ENCODE measurements at places on chromosomes 7 and 10. TPM values are rescaled to one million over a fixed set of nuclear protein-coding genes. Genes with fewer than 3 reads are reported as not detected.
A peak's percentile ranks its signal among the peaks of the same experiment; 100 is the strongest.

RTKN2 gene
- 5.7 TPM for total RNA-seq

HERC4 gene
- 60.9 TPM for total RNA-seq

BTBD16 gene
- 0.86 TPM for total RNA-seq

DEPP1 gene
- 33.9 TPM for total RNA-seq

TMEM196 gene
- not detected for total RNA-seq

NOS3 gene
- total RNA-seq = 21.8 TPM

GIMAP6 gene
- 52.7 TPM for total RNA-seq

SEMA3A gene
- 12.3 TPM for total RNA-seq

DNA sequence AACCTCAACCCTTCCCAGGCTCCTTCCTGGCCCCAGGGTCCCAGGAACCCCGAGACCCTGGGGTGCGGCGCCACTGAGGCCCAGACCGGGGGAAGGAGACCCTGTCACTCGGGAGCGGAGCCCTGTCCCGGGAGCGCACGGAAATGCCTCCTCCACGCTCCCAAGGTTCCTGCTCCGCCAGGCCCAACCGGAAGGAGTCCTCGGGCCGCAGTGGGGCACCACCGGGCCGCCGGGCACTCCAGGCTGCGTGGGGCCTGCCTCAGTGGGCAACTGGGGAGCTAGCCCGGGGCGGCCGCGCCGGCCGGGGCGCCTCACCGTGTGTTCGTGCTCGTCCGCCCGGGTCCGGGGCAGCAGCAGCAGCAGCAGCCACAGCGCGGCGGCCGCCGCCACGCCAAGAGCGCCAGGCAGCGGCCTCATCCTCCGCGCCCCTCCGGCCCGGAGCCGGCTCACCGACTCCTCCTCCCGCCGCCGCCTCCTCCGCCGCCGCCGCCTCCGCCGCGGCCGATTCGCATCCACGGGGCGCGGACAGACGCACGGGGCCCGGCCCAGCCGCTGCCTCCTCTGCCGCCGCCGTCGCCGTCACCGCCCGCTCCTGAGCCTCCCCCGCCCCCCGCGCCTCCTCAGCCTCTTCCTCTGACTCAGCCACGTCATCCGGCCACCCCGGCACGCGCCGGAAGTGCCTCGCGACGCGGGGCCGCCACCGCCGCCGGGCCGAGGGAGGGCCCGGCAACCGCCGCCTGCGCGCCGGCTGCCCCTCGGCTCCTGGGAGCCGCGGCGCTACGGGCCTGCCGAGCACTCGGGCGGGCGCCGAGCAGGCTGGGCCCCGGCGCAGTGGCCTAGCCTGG is at the start of gene TM9SF3:
TM9SF3 (minus strand) TSS at position 594 of the 845 bp plus-strand sequence; CDS start at position 417, 177 bp downstream.
- DNase-seq = peak; percentile 99

- DNase-seq = no peak
Observed at GRCh38 chr7:88314061-88314491, 7.4 kb upstream of the STEAP4 start.

DNA sequence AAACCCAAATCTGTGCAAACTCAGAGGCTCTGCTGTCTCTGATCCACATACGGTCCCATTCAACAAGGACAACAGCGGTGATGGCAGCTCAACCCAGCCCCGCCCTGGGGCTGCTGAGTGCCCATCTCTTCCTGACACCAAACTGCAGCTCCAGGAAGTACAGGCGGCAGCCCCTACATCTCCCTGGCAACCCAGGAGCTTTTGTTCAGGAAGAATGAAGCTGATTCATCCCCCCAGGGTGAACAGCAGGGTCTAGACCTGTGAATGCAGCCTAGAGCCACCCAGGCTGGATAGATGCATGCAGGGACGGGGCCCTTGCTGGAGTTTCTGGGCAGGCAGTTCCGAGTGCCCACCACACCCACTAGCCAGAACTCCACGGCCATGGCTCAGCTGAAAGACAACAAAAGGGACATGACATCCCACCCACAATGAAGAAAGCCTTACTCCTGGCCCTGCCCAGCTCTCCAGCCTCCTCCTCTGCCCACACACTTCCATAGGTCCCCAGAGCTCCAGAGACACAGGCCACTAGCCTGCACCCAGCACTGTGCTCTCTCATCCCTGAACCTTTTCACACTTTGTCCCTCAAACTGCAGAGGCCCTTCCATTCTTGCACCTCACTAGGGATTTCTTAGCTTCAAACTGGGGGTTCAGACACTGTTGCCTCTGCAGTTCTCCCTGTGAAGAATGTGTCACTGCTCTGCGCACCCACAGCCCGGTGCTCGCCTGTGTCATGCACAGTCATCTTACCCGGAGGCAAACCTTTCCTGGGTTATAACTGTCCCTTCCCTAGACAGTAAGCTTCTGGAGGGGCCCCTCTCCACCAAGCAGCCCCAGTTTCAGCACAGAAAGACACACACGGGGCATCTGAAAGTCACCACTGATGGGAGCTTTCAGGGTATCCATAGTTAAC is 99.1 kb downstream of the GRID1 start:
- DNase-seq = no peak

DNA sequence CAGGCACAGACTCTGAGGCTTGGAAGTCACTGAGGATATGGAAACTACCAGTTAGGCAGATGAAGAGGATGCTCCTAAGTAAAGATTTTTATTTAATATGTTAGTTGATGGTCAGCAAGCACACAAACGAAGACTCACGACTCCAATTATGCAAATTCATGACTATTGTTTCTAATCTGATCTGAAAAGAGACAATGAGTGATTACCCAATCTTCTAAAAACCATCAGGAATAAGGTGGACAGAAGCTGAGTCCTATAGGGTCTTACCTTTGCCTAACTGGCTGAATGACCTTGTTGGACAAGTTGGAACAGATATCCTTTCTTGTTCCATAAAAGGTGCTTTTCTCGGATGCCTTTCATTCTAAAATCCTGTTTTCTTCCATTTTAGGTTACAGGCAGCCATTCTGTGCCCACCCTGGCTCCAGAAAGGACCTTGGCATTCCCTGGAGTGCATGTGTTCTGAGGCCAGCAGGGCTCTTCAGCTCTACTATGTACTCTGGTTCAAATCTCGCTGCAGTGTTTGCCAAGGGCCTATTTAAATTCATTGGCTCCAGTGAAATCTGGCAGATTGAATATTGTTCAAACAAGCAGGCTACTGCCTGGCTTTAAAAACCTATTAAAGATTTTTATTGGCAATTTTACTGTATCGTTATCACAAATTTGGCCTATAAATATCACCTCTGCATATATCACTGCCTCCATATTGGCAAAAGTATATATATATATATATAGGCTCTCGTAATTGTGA is 77.5 kb downstream of the SLC25A13 start:
- DNase-seq = no peak

DNA sequence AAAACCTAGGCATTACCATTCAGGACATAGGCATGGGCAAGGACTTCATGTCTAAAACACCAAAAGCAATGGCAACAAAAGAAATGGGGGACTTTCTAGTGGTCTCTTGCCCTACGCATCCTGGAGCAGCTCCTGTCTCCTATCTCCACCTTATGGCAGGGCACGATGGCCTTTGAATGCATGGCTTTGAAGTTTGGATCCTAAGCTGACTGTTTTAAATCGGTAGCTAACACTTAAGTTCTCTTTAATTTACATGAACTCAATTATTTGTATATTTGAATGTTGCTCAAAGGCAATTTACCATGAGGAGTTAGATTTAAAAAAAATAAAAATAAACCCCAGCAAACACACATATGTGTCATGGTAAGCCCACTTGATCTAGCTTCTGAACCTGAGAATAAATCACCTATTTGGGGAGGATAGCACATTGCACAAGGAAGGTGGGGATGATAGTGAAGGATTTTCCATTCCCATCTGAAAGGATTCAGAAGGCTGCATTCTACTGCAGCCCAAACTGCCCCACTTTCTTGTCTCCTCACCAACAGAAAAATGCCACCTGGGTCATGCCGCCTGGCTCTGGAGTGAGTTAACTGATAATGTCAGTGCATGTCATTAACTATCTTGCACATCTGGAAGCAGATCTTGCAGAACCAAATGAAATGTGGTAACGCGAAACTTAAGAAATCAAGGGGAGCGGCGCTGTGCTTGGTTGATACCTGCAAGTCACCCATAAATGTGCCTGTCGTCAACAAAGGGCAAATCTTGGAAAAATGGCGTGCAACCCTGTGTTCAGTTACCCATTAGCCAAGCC is 12.4 kb downstream of the KLF6 start:
- DNase-seq = peak; percentile 39

GRCh38 chr7:141039376-141039775 is 24.6 kb upstream of the MRPS33 start:
- no peak for DNase-seq

GRCh38 chr7:489876-490275 is 29.8 kb downstream of the PDGFA start:
- no peak for DNase-seq

GRCh38 chr7:37417107-37417474 is 31.6 kb downstream of the ELMO1 start:
- no peak for DNase-seq

- no peak for DNase-seq
Observed at GRCh38 chr7:77838929-77839491, 40.4 kb downstream of the PHTF2 start.

DNA sequence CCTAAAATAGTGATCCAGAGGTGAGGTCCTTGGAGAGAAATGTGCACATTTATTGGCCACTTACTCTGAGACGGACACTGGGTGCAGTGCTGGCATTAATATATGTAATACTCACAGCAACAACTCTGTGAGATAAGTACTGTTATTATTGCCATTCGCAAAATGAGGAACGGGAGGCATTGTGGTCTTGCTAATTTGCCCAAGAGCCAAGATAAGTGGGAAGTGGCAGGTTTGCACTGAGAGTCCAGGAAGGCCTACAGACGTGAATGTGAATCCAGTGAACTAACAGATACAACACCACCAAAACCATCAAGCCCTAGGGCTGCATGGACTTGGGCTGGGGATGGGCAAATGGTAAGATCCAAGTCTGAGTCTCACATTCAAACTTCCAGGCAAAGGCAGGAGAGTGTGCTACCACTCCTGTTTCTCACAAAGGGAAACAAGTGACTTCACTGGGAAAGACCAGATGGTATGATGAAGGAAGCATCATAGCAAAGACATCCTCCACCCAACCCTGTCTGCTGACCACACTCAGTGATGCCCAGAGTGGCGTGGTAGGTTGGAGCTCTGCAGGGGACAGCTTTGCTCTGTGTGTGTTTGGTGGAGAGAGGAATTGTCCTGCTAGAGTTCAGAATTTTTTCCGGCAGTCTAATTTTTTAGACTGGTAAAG is 19.2 kb downstream of the TMEM273 start:
- no peak for DNase-seq

DNA sequence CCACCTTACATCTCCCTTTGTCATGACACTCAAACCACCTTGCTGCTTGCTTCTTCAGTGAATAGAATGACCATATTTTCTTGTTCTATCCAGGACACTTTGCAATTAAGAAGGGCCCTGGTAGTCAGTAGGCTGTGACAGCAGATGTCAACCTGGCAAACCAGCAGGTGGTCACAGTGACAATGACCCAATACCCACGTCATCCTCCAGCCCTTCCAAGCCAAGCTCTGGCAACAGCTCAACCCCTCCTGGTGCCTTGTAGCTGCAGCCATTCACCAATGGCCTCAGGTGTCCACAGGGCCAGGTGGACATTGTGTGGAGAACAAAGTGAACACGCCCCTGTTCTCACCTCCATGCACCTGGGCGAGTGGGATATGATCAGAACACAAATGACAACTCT is 87.6 kb upstream of the MACROH2A2 start:
- no peak for DNase-seq

Measured in left lung (tissue), 14 donors.